ENCODE measurements at places on chromosomes 2 and 18.

- no peak for DNase-seq
Measured at GRCh38 chr18:56888978-56889377, 237.8 kb downstream of the WDR7 start.

GRCh38 chr2:150591496-150592285, 104.2 kb upstream of the RND3 start:
- no peak for DNase-seq

- no peak for DNase-seq
Measured at GRCh38 chr2:234491281-234491680, 5.6 kb downstream of the ARL4C start.

GRCh38 chr2:241179899-241180298, 8.6 kb upstream of the ANO7 start:
- no peak for DNase-seq

- DNase-seq = no peak
Measured at GRCh38 chr2:34719206-34719605, 1120.1 kb upstream of the FAM98A start.

GRCh38 chr2:54720563-54720962, 2.9 kb upstream of the EML6 start:
- DNase-seq = no peak

GRCh38 chr18:26460449-26461091, 87.8 kb downstream of the KCTD1 start:
- no peak for DNase-seq

GRCh38 chr2:171595456-171595855, 73.2 kb downstream of the CYBRD1 start:
- DNase-seq = no peak

GRCh38 chr2:149170156-149170555, 131.7 kb downstream of the LYPD6B start:
- DNase-seq = no peak

DNA sequence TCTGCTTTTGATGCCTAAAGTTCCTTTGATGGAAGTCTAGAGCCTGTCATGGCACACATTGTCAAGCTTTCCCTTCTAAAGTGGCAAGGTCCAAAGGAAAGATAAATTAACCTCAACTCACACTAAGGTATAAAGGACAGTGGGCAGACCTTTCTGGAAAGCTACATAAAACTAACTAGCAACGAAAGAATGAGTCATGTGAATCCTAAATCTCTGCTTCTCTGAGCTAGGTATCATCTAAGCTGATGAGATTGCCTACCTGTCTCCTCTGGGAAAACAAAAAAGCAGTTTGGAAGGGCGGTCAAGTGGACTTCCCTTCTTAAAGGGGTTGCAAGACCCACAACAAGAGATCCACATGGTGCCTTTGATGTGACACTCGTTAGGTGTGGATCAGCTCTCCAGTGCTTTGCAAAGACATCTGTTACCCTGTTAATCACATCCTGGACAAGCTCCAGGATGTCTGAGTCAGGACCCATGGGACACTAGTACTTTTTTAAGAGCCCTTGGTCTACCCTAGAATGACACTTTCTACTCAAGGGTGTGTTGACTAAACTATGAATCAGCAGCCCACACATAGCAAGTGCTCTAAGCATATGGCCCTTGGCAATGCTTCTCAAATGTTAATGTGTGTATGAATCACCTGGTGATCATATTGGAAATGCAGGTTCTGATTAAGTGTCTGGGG, 173.5 kb downstream of the ALK start:
- DNase-seq = peak; percentile 100

DNA sequence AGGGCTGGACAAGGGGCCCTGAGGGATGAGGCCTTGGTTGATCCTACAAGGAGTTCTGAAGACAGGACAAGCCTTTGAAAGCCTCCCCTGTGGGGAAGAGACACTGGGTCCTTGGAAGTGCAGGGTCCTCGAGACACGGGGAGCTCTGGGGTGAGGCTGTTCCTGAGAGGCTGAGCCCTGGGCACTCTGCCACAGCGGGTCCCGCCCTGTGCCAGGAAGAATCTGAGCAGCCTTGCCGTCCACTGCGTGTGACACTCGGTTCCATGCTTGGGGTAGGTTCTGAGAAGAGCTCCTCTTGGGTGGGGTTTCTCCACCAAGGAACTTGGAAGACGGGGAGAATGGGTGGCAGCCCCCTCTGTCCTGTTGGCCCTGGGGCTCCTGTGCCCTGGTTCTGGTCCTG, 13.9 kb downstream of the SNTG2 start:
- no peak for DNase-seq

GRCh38 chr2:23497063-23497462, 112.1 kb downstream of the KLHL29 start:
- DNase-seq = no peak

DNA sequence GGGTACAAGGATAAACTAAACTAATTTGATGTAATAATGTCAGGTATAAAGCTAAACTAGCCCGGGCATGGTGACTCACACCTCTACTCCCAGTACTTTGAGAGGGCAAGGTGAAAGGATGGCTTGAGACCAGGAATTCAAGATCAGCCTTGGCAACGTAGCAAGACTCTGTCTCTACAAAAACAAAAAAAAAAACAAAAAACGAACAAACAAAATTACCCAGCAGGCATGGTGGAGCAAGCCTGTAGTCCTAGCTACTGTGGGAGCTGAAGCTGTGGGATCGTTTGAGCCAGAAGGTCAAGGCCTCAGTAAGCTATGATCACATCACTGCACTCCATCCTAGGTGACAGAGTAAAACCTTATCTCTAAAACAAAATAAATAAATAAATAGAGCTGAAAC, 131.8 kb upstream of the KYNU start:
- DNase-seq = no peak

- DNase-seq = no peak
Measured at GRCh38 chr18:30248056-30248455, 794.5 kb downstream of the DSC3 start.

DNA sequence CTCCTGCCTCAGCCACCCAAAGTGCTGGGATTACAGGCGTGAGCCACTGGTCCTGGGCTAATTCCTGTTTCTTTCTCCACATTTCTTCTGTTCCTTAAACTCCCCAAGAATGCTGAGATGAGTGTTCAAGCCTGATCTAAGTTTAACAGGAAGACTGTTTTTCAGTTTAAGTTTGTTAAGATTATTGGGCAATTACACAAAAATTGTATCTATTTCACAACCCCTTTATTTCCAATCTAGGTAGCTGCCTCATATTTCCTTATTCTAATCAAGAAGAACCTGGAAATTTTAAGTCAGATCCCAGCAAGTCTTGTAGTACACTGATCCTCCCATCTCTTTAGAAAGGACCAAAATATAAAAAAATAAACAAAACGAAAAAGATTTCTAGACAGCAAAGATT, 11.7 kb downstream of the SFT2D3 start:
- no peak for DNase-seq

DNA sequence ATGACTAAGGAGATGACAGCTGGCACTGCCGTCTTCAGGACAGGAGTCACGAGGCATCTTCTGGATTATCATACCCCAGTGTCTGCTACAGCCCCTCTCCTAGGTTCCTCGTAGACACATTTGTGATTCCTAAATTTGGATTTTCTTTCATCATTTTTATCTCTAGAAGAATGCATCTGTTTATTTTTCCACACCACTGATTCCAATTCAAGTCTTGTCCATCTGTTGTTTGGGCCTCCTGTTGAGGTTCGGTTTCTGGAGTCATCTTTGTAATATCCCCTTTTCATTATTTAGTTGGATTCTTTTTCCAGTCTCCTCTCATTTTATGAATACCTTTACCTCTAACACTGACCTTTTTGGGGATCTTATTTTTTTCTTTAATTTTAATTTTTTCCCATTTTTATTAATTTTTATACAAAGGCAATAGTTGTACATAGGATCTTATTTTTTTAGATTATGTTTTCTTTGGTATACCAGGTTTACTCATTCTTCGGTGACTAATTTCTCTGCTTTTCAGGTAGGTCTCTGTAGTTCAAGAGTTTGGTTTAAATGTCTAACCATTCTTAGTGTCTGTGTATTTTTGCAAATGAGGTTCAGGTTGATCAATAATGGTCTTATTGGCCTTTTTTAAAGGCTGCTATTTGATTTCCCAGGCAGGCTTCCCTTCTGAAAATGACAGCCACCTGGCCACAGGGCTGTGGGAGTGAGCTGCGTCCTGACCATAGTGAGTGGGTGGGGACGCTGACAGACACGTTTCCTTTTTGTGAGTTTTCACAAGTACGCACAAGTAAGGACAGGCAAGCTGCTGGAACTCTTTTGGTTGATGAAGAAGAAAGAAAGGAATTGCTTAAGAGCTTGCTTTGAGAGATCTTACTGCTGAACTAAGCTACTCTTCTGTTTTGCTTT, 34.5 kb downstream of the FARP2 start:
- DNase-seq = no peak

DNA sequence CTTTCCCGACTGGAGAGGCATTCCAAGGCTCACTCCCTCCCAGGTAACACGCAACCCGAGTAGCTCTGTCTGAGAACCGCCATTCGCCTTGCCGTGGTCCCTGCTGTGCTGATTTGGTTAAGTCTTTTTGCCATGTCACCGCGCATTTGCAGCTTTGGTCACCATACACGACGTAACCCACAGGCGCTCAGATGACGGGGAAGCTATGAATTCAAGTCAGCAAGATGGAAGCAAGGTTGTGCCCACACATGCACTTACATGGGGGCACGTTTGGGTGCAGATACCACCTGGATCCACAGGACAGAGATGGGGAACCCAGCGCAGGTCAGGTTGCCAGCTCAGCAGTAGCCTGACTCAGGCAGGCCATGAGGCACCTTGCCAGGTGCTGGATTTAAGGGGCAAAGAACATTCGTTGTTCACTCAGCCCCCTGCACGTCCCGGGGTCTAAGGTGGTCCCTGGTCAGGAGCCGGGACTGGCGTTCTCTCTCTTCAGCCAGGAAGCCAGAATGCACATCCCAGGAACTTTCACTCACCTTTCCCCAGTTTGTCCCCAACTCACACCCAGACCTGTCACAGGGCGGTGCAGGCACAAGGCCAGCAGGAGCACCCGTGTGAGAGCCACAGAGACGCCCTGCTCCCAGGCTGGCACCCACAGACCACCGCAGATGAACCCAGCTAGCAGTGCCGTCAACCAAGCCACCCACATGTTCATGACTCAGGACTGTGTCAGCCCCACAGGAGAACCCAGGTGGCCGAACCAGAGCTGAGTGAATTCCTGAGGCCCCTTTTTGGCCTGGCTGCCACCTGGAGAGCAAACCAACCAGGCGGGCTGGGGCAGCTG, 19.9 kb downstream of the SNED1 start:
- no peak for DNase-seq

- no peak for DNase-seq
Measured at GRCh38 chr2:231317579-231317978, 77.9 kb upstream of the B3GNT7 start.

DNA sequence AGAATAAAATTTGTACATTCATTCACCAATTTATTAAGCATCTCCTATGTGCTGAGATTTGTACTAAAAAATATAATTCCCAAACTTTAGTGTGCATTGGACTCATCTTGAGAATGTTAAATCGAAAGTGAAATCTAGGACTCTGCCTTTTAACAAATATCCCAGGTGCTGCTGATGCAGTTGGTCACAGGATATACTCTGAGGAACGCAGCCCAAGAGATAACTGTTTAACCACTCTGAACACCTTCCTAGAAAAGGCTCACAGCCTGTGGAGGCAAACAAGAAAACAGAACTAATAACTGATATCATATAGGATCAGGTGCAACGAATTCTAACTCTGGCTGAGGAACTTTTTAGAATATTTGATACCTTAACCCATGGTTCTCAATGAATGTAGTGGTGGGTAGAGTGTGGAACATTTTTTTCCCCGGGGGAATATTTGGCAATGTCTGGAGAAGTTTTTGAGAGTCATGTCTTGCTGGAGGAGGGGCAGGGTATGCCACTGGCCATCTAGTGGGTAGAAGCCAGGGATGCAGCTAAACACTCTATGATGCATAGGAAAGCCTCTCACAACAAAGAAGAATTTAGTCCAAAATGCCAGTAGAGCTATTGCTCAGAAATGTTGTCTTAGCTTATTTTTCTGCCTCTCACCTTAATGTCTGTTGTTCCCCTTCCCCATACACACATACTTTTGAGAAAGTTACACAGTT, 96.5 kb downstream of the EHBP1 start:
- DNase-seq = no peak

GRCh38 chr2:198441246-198441645, 636.9 kb downstream of the PLCL1 start:
- peak; percentile 63 for DNase-seq

GRCh38 chr2:65878011-65878340, 445.6 kb upstream of the SPRED2 start:
- no peak for DNase-seq

DNA sequence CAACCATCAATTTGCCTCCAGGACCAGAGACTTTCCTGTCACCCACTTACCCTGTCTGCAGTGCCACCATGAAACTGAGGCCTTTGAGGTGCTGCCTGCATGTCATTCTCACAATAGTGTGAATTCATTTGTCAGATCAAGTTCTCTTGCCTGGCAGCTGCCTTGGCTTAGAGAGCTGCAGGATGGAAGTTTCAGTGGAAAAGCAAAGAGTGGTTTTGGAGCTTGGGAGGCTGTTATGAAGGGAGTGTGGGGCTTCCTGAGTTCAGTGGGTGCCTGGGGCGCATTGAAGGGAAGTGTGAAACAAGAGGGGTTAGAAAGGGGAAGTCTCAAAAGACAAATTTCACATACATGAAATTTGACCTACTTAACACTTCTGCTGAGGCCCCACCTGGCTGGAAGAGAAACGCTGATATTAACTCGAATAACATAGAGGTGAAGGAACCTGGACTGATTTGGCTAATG, 7.9 kb upstream of the LBH start:
- DNase-seq = no peak

GRCh38 chr18:8951491-8951890, 151.0 kb upstream of the NDUFV2 start:
- no peak for DNase-seq

DNA sequence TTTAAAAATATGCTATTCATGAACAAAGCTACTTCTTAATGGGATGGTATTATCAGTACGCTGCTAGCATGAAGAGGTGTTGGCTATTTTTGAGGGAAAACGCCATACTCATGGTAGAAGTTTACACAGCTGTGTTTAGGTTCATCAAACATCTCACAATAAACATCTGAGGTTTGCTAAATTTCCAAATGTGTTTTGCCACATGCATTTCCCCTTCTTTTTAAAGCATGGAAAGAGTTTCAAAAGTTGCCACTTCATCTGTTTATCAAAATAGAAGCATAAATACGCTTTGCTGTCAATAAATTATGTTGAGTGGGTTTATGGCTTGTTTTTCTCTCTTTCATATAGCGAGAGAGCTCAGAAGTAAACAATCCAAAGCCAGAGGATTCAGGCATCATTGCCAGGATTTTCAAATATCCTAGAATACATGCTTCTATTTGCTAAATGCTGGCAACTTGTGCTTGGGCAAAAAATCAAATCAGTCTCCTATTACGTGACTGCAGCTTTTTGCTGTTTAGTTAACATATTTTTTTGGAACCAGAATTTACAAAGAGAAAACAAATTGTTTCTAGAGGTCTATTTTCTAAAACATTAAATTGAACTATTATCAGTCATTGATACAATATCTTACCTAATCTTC, 1919.9 kb upstream of the LRRTM1 start:
- DNase-seq = no peak

DNA sequence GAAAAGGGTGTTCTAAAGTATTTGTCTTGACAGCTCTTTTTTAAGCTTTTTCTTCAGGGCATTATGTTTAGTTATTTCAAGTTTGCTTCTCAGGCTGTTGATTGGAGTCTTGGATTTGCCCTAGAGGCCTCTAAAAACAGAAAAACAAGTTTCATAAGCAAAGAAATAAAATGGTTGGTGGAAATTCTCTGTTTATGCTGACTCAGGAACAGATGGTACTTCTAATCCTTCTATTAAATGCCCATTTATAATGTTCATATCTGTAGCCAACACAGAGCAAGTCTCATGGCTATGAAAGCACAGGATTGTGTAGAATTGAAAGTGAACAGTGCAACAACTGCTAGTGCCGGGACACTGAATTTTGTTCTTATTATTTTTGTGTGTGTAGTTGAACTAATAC, 60.4 kb downstream of the KCNJ3 start:
- DNase-seq = no peak

All from HS-5 (cell line).